ENCODE measurements at places on chromosomes 16 and 17. TPM values are rescaled to one million over a fixed set of nuclear protein-coding genes. Genes with fewer than 3 reads are reported as not detected.

The MAPT gene
- 0.18 TPM for total RNA-seq

The ORC6 gene
- 8.0 TPM for total RNA-seq

The SYCE1L gene
- 5.1 TPM for total RNA-seq

The SOX9 gene
- 0.07 TPM for total RNA-seq

The PTRH2 gene
- 27.0 TPM for total RNA-seq

The KRT32 gene
- not detected for total RNA-seq

The SOCS7 gene
- total RNA-seq, result 12.8 TPM

The KRT16 gene
- total RNA-seq, result not detected

The SLC6A4 gene
- total RNA-seq, result not detected

The ARRB2 gene
- 52.0 TPM for total RNA-seq

The HIC1 gene
- total RNA-seq, result 9.3 TPM

The PRM3 gene
- not detected for total RNA-seq

The MSL1 gene
- total RNA-seq, result 84.5 TPM

The HEATR9 gene
- not detected for total RNA-seq

The C17orf107 gene
- 1.8 TPM for total RNA-seq

The ST6GALNAC2 gene
- total RNA-seq, result not detected

The TMEM114 gene
- not detected for total RNA-seq

The PIP4K2B gene
- total RNA-seq, result 32.1 TPM

The TNFRSF13B gene
- total RNA-seq, result 316 TPM

The PAGR1 gene
- 20.3 TPM for total RNA-seq

The TBC1D3 gene
- 4.2 TPM for total RNA-seq

The KIF19 gene
- not detected for total RNA-seq

The GRAPL gene
- 59.0 TPM for total RNA-seq

The MARCHF10 gene
- total RNA-seq, result not detected

The CD2BP2 gene
- total RNA-seq, result 87.8 TPM

The TUBB3 gene
- total RNA-seq, result 0.42 TPM

The CALB2 gene
- not detected for total RNA-seq

The GPR139 gene
- total RNA-seq, result not detected

The TSNAXIP1 gene
- 1.9 TPM for total RNA-seq

The MED31 gene
- 23.4 TPM for total RNA-seq

The TOX3 gene
- total RNA-seq, result not detected

The GSG1L gene
- total RNA-seq, result not detected

The MYH11 gene
- 0.17 TPM for total RNA-seq

The PSMD7 gene
- total RNA-seq, result 91.8 TPM

The NOXO1 gene
- total RNA-seq, result 0.37 TPM

The CCL11 gene
- total RNA-seq, result not detected

Measured in activated B cell treated with CpG ODN at 0.5 μM for 24 hours (primary cell).